ENCODE measurements at places on chromosomes 7 and 10.

- DNase-seq = no peak
Observed at GRCh38 chr10:59593768-59594167, 115.9 kb downstream of the SLC16A9 start.

DNA sequence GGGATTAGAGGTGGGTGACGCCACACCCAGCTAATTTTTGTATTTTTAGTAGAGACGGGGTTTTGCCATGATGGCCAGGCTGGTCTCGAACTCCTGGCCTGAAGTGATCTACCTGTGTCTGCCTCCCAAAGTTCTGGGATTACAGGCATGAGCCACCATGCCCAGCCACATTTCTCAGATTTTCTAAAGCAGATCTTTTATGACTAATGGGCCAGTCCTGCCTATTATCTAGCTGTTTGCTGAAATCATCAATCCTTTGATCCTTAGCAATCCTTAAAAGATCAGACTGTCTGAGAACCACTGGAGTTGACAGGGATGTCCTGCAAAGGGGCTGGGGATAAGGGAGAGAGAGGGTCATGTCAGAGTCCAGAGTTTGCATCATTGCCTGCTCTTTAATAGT, 21.2 kb upstream of the ABCA13 start:
- DNase-seq = no peak

- DNase-seq = no peak
Observed at GRCh38 chr7:133859231-133859630, 267.9 kb upstream of the LRGUK start.

- DNase-seq = peak; percentile 12
Observed at GRCh38 chr7:132785870-132786269, 209.6 kb upstream of the PLXNA4 start.

DNA sequence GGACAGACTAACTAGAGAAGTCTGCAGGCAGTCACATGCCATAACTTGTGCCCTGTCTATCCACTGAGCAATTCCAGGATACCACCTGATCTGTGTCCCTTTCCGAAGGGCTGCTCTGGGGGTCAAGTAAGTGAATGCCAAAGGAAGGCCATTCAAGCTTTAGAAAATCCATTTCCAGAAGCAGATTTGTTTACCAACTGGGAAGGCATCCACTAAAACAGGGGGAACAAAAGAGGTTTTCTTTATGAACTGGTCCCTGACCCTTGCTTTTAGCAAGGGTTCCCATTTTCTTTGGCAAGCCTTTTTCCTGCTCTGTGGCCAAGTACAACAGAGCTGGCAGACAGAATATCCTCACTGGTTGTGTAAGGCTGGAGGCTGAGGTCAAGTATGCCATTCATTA, 36.5 kb downstream of the ITPRID1 start:
- no peak for DNase-seq

DNA sequence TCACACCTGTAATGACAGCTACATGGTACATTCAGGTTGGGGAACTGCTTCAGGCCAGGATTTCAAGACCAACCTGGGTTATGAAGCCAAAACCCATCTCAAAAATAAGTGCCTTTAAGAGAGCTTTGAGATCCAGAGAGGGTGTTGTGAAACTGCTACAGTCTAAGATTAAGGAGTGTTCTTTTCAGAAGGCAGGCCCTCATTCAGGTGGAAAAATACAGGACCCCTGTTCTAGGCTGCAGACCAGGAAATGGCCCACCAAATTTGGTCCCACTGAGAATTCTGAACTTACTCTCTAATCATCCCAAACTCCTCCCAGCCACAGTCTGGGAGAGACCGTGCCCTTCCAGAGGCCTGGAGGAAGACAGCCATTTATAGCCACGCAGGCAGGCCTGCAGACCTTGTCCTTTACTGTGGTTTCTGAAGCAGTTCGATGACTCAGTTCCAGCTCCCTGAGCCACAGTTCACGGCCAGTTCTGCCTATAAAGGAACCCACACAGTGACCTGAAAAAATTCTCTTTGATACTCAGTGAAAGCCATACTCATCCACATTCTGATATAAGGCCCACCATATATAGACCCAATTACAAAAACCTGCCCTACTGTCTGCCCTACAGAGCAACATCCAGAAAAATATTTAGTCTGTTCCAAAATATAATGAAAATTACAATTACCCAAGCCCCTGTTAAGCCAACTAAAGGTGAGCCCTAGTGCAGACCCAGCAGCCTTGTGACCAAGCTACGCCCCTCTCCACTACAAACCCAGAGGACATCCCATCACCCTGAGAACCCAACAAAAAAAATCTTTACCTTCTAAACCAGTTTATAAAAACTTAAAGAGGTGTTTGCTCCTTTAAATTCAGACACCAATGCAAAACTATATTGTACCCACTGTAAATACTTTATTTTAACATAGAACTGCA, 21.2 kb downstream of the ZNF680 start:
- no peak for DNase-seq

- DNase-seq = no peak
Observed at GRCh38 chr7:139560678-139561077, 37.2 kb downstream of the CLEC2L start.

DNA sequence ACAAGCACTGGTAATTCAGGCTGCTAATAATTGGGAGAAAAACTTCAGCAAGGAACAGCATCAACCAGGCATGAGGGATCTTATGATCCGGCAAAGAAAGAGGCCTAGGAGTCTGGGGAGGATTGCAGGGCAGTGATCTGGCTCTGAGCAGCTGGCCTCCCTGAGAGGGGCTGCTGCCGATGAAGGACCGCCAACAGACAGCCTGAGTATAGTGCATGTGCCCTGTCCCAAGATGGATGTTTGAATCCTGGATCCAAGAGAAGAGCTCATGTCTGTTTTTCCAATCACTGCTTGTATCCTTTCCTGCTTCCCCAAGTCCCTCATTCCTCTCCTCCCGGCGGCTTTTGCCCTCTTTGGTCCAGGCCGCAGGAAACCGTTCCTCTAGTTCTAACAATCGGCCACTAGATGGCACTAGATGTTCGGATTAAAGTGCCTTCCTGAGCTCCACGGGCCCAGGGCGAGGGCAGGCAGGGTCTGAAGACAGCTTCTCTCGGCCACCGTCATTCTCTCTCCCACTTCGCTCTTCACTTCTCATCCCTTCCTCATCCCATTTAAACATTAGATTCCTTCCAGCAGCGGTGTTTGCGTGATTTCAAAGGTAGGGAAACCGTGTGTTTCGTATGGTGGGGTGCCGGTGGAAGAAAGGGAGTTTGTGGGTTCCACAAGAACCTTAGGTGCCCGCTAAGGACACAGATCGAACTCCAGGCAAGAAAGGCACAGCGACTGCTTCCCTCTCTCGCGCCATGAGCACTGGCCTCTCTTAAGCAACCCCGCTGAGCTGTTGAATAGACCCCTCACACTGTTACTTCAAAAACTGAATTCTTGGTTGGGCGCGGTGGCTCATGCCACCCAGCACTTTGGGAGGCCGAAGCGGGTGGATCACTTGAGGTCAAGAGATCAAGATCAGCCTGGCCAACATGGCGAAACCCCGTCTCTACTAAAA, 82.4 kb downstream of the ADCYAP1R1 start:
- DNase-seq = peak; percentile 79

- no peak for DNase-seq
Observed at GRCh38 chr7:43022008-43022407, 89.8 kb downstream of the MRPL32 start.

DNA sequence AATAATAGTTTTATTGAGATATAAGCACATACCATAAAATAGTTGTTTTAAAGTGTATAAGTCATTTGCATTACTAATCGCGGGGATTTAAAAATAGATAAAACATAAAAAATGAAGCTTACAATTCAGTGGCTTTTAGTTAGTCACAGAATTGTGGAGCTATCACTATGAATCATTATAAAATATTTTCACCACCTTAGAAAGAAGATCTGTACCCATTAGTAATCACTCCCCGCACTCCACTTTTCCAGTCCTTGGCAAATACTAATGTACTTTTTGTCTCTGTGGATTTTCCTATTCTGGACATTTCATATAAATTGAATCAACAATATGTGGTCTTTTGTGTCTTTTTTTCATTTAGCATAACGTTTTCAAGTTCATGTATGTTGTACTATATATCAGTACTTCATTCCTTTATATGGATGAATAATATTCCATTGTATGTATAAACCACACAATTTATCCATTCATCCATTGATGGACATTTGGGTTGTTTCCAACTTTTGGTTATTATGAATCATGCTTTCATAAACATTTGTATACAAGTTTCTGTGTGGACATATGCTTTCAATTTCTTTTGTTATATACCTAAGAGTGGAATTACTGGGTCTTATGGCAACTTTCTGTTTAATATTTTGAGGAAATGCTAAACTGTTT, 162.5 kb downstream of the MAGI2 start:
- no peak for DNase-seq

DNA sequence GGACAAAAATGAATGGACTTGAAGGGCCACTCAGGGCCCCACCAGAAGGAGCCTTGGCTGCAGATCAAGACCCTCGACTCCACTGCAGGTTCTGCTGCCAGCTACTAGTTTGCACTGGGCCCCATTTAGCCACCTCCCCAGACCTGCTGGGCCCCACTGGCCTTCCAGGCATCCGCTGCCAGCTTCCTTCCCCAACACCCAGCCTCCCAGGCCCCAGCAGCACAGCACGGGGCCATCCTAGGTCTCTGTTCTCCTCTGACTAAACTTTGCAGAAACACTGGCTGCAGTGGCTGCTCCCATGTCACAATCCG, 277.4 kb upstream of the KLF14 start:
- no peak for DNase-seq

DNA sequence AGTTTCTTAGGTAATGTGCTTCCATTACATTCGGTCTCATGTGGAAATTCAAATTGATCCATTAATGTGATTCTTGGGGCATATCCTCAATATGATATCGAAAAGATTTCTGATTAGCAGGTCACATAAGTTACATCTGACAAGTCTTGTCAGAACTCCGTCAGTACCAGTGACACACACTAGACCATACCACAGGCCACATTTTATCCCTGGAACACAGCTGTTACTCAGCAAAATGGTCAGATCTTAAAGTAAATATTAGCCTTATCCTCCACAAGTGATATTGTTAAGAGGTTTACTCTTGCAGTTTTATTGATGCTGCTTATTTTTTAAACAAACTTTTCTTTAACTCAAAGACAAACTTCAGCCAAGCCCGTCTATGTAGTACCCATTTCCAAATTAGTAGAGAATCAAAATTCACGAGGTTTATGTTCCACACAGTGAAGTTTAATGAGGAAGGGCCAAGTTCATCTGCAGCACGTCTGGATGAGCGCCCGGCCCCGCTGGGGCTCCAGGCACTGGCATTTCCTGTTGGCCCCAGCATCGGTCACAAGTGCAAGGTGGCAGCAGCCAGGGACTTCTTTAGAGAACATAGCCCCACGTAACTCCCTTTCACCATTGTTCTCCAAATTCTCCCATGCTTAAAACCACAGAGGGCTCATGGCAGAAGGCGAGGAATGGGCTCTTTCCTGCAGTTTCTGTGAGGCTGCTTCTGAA, 132.2 kb downstream of the VIPR2 start:
- DNase-seq = no peak

Measured in nephron progenitor cell (in vitro differentiated cells).